ENCODE measurements at places on chromosomes 6 and 20. TPM values are rescaled to one million over a fixed set of nuclear protein-coding genes. Genes with fewer than 3 reads are reported as not detected.

DNA sequence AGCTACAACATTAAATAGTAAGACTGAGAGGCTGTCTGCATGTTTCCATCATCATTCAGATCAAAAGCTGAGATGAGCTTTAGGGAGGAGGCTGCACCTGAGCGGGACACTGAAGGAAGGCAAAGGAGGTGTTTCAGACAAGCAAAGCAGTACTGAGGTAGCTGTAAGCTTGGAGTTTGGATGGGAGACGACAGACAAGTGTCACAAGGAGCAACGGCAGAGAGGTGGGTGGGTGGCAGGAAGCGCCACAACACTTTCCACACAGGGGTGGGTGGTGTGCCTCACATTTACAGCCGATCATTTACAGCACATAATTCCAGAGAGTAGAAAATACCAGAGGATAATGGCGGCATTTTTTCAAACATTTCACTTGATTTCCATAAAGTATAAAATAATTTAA, 205.5 kb upstream of the SHLD1 start:
- no peak for DNase-seq

DUSP15 gene
- not detected for total RNA-seq

TAGAP gene
- total RNA-seq, result 137 TPM

DNA sequence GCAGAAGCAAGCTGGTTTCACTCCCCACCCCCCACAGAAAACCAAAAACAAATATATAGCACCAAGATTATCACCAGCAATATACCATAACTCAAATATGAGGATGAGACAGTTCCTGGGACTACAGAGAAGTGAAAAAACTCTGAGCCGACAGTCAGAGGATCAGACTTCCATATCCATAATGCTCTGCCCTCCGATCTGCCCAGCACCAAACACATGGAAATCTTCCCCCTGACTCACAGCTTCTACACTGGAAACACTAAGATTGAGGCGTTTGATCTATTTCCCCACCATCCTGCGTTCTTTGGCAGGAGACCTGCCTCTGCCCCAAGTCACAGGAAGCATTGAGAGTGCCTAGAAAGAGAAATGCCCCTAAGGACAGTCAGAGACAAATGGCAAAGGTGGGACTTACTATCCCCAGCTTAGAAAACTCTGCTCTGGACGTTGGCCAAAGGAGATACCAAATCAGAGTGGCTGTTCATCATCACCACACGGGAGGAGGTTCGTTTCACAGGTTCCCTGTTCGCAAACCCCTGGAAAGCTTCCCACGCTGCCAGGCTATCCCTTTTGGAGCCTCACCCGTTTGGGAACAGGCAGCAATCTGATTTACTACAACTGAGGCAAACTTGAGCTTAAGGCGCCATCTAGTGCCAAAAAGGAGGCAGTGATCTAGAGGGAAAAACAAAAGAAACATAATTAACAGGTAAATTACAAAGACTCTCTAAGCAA, 48.7 kb upstream of the SRSF6 start:
- no peak for DNase-seq

DNA sequence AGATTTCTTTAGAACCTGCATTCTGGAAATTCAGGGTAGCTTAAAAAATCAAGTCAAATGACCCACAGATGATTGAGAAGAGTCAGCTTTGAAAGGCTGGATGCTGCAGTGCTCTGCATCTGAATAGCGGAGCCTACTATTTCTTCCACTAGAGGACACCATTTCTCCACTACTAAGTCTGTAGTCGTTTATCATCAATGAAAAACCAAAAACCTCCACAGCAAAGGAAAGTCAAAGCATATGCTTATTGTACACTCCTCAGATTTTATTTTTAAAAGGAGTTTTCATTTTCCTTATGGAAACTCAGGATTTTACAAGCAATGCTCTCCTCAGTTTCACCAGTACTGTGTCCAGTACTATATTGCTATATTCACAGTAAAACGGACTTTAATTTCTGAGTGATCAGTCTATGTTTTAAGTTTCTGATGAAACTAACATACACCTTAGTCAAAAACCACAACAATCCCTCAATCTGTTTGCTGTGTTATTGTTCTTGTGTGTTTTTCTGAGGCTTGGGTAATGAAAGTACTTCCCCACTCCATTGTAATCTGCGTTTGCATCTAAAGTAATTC, 50.5 kb upstream of the ENPP5 start:
- DNase-seq, result no peak

GRCh38 chr6:156780102-156780641, 3.0 kb downstream of the ARID1B start:
- peak; percentile 88 for DNase-seq

DNA sequence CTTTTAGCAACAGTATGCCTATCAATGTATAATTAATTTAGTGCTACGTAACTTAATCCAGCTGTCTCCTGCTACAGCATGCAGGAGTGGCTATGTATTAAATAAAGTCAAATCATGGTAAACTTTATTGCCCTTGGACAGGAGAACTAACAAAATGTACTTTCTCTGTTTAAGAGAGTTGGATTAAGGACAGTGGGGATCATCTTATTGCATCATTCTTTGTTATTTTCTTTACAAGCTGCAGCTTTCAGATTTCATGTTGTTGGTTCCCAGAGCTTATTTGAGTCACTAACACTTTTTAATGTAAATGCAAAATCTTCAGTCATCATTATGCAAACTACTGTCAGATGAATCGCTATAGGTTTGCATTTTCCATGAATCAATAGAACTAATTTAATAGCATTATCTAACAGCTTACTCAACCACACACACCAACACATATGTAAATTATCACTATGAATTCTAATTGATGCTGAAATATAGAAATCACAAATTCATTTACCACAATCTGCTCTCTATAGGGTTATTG, 424.7 kb downstream of the MMUT start:
- no peak for DNase-seq

- DNase-seq, result no peak
These were observed 149.4 kb downstream of the SMOC2 start for GRCh38 chr6:168590406-168590805.

CAGE1 gene
- total RNA-seq, result 0.49 TPM

DNA sequence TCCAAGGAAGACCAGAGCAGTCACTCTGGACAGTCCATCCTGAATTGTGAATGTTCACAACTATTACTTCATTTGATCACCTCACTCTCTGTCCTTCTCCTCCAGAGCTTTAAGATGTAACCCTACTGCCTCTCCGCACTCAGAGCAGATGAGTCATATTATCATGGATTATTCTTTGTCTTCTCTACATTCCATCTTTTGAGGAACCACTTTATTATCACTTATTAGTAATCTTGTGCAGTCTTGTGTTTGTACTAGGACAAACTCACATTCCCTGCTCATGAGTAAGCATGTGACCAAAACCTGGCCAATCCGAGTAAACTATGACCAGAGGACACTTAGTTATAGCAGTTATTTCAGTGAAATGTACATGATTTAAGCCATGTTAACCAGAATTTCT, 401.5 kb upstream of the ADGRB3 start:
- DNase-seq, result no peak

DNA sequence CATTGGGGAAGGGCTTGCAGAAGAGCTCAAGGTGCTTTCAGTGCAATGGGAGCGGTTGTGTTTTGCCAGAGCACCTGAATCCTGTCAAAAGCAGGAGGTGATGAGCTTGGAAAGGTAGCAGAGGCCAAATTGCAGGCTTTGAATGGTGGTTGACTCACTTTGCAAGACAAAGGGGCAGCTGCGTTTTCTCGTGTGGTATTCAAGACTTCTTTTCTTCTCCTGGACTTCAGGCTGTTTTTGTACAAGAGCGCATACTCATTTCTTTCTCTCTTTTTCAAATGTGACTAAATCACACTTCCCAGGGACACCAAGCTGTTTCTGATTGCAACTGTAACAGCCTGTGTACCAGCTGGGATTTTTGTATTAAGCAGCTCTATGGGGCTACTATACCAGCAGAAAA, 32.3 kb downstream of the GHRH start:
- no peak for DNase-seq

GRCh38 chr6:149020319-149020718, 273.5 kb downstream of the UST start:
- DNase-seq, result no peak

DNA sequence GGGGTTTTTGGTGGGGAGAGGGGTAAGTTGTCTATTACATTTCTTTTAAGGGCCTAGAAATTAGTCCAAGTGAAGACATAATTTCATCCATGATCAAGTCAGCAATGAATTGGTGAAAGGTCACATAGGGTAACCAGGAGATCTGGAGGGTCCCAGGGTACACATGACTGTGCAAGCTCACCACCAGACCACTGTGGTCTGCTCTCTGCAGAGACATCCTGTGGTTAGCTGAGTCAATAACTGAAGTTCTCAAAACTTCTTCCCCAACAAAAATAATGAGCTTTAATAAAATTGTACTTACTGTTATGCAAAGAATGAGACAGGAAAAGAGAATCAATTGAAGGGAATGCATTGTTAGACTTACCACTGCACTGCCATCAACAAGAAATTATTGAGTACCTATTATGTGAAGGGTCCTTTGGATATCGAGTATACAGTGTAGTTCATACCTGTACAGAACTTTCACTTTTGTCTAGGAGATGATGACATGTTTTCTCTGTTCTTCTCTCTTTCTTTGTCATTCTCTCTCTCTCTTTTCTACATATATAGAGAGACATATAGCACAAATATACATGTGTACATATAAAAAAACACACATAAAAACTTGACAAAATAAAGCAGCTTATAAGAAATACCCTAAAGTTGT, 209.8 kb downstream of the GJA1 start:
- no peak for DNase-seq

GRCh38 chr20:60851826-60852704, 400.0 kb upstream of the CDH4 start:
- DNase-seq, result no peak

MEI4 gene
- total RNA-seq, result not detected

GRCh38 chr6:105780146-105780860, 305.8 kb upstream of the PRDM1 start:
- DNase-seq, result no peak

DNA sequence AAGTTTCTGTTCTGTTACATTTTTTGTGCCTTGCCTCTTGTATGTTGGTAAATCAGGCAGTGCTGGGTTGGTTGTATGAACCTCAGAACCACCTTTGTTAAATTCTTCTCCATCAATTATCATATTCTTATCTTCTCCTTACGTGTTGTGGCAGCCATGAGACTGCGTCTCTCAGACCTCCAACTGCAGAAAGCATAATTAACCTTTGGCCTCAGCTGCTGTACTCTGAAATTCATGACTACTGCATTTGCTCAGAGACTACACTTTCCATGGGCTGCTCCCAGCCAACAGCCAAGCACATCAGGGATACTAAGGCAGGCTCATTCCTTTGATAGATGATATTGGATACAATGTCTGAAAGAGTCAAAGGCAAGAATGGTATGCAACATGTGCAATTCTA, 15.1 kb upstream of the SNX3 start:
- DNase-seq, result no peak

All from CD8-positive, alpha-beta T cell (primary cell).